ENCODE measurements at places on chromosomes 1 and 21.

DNA sequence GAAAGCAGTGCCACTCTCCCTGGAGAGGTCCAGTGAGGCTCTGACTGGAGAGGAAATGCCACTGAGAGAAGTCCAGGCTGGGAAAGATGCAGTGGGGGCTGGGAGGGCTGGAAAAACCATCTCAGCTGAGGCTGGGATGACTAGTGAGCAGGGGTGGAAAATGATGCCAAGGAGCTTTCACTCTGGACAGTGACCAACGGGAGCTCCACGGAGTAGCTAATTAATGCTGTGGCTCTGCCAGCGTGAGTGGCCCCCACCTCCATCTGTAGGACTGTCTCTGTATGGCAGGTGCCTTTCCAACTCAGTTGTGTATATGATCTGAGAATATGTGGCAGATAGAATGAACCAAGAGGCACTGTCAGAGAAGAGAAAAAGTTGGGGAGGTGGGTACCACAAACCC is 86.7 kb downstream of the DDX20 start:
- no peak for DNase-seq

- no peak for DNase-seq
These were observed 211.7 kb upstream of the POGK start for GRCh38 chr1:166627558-166627957.

DNA sequence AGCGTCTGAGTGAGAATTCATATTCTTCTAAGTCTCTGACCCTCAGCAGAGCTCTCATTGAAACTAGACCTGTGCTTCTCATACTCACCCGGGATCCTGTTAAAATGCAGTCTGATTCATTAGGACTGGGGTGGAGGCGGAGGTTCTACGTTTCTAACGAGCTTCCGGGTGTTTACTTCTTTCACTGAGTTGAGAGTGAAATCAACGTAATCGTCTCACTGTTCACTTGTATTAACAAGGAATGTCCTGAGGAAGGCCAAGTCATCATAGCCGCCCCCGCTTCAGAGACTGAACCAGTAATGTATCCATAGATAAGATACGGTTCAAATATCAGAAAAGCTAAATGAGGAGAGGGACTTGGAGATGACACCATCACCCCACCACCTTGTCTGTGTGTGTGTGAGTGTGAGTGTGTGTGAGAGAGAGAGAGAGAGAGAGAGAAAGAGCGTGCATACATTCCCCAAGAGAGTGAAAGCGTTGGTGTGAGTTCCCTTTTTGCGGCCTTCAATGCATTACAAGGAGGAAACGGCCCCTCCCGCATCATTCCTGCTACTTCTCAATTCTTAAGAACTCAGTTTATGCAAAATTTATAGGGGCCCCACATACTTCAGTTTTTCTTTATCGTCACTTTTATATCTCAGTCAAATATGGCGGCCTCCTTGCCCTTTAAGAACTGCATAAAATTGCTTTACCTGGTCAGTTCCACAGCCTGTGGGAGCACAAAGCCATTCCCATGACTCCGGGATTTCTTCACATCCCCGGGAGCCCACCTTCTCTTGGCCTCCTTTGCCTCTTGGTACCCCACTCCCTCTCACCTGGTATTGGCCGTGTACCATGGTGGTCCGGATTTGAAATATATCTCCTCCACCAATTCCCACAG is 19.8 kb downstream of the KMO start:
- peak; percentile 33 for DNase-seq

DNA sequence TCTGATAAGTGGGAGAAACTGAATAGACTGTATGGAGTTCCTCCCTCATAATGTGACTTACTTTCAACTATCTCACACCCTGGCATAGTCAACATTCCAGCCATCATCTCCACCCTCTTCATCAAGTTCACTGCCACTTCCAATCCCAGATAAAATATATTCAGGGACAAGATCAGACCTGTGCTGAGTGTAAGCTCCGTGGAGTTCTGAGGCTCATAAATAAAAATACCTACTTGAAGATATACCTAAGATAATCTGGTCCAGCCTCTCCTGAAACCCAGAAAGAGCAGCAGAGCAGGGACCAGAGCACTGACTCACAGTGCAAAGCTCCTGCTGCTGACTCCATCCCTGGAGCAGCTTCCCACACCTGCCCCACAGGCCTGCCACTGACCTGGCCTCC is 1.7 kb upstream of the LCE7A start:
- no peak for DNase-seq

DNA sequence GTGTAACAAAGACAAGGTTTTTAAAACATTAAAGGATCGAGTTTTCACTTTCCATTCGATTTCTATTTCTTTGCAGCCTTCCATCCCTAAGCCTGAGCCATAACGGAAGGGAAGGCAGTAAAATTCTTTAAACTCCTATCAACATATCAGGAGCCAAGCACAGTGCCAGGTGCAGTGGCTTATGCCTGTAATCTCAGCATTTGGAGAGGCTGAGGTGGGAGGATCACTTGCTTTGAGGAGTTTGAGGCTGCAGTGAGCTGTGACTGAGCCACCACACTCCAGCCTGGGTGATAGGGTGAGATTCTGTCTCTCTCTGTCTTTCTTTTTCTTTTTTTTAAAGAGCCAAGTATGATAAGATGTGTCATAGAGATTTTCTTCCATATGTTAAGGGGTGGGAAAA is 217.5 kb upstream of the GREM2 start:
- no peak for DNase-seq

GRCh38 chr1:54274448-54274847 is 74.5 kb downstream of the MRPL37 start:
- no peak for DNase-seq

DNA sequence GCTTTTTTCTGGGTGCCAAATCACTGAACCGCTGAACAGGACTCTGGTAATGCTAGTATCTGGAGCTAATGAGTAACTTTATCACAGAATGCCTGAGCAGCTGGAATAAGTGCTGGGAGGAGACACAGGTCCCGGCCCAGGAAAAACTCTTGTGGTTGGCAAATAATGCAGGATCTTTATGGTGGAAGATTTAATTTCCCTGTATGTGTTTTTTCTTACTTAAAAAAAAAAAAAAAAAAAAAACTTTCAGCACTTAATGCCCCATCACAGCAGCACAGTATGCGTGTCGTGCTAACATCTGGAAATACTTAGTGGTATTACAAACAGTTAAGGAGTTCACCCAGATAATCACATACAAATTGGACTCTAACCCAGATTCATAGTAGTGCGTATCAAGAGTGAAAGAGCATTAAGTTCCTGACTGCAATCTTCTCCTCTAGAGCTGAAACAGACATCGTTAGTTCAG is 220.7 kb downstream of the TOMM20 start:
- DNase-seq: no peak

- DNase-seq: no peak
These were observed 480.1 kb downstream of the PTBP2 start for GRCh38 chr1:97201641-97202040.

DNA sequence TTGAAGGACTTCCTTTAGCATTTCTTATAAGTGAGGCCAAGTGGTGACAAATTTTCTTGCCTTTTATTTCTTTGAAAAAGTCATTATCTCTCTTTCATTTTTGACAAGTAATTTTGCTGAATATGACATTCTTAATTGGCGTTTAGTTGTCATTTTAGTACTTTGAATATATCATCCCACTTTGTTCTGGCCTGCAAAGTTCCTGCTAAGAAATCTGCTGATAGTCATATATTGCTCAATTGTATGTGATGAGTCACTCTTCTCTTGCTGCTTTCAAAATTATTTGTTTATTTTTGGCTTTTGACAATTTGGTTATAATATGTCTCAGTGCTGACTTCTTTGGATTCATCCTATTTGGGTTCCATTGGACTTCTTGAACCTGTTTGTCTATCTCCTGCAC is 312.6 kb downstream of the DUSP10 start:
- no peak for DNase-seq

DNA sequence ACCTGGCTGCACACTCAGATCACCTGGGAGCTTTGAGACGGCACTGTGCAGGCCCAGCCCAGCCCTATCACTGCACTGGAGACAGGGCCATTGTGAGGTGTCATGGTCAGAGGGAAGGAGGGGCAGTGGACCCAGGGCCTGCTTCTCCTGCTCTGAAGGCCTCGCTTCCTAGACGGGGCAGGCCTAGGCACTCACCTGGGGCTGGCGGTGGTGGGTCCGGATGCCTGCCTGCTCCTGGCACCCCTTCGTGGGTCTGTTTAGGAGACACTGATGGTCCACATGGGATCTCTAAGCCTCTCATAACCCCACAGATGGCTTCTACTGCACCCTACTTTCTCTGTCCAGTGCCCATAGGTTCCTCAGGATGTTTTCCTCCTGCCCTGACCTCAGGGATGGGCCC is 230.9 kb downstream of the MATN1 start:
- DNase-seq: no peak

DNA sequence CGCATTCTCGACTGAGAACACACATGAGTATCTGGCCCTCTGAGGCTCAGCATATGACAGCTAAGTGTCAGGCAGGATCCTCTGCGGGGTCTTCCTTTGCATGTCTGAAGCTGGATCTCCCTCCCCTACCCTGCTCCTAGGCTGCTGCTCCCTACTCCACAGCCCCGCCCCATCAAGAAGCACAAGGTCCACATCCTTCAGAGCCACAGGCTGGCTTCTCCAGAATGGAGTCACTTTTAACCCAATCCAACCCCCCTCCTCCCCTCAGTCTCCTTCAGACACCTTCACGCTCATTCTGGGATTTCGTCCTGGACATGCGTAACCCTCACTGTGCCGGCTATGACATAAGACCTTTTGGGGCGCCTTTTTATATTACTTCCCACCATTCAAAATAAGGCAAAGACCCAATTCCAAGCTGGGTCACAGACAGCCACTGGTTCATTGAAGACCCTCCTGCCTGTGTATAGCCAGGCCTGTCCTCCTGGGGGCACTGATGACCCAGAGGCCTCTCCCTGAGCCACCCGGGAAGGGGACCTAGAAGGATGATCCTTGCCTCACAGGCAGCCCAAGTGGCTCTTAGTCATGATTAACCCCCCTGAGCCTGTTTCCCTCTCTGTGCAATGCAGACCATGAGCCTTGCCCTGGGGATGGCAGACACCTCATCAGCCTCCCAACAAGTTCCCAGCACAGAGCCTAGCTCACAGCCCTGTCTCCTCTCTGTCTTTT is 4.7 kb downstream of the ADGRB2 start:
- DNase-seq: no peak

DNA sequence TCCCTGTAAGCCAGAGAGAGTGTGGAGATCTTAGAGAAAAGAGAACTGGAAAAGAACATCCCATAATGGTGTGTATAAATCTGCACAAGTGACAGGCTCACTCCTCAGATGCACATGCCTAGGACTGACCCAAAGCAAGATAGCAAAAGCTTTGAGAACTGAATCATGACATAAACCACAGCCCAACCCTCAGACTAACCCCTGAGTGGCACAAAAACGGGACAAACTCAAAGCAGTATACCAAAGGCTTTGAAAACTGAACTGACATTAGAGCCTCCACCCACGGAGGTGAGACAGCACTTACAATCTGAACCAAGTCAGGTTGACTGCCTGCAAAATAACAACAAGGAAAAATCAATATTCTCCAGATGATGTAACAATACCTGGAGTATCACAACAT is 70.8 kb downstream of the TIAM1 start:
- no peak for DNase-seq

GRCh38 chr1:25109531-25109951 is 122.8 kb downstream of the SYF2 start:
- DNase-seq: no peak

- DNase-seq: no peak
These were observed 13.5 kb downstream of the KCNN3 start for GRCh38 chr1:154856544-154856943.

- no peak for DNase-seq
These were observed 32.4 kb downstream of the STYXL2 start for GRCh38 chr1:167126317-167126716.

DNA sequence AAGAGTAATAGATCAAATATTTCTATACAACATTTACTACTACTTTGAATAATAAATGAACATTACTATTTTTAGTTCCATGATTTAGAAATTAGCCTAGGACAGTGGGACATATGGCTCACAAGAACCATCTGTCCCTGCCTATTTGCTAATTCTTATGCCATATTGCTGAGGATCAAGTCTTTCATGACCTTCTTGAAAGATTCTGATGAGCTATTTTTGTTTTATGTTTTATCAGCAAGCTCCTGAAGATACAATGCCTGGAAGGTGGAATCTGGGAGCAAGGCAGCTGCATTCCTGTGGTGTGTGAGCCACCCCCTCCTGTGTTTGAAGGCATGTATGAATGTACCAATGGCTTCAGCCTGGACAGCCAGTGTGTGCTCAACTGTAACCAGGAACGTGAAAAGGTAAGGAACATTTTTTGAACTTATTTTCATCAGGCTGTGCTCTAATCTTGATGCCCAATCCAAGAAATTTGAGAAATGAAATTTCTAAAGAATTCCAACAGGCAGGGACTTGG is 326.7 kb downstream of the PAPPA2 start:
- DNase-seq: no peak

GRCh38 chr1:95733031-95733430 is 499.0 kb downstream of the RWDD3 start:
- no peak for DNase-seq

- DNase-seq: no peak
These were observed 340.4 kb upstream of the VAMP3 start for GRCh38 chr1:7430691-7431090.

- DNase-seq: no peak
These were observed 140.0 kb downstream of the ETS2 start for GRCh38 chr21:38945545-38946245.

GRCh38 chr1:152961226-152961891 is 9.1 kb upstream of the SPRR4 start:
- no peak for DNase-seq

DNA sequence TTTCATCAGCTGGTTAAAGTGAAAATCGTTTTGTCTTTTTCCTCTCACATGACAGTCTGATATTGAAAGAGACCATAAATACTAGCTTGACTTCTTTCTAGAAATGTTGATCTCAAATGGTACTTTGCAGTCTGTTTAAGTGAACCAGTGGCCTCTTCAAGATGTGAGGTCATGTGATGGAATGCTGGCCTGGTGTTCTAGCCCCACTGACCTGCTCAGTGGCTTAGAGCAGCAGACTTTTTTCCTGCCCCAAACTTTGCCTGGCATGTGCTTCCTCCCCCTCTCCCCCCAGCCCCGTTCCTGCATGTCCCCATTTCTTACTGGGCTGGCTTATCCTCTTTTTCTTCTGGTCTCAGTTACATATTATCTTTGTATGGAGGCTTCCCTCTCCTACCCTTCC is 34.3 kb downstream of the ZYG11A start:
- DNase-seq: no peak
